ENCODE measurements at places on chromosomes 2 and 18.

DNA sequence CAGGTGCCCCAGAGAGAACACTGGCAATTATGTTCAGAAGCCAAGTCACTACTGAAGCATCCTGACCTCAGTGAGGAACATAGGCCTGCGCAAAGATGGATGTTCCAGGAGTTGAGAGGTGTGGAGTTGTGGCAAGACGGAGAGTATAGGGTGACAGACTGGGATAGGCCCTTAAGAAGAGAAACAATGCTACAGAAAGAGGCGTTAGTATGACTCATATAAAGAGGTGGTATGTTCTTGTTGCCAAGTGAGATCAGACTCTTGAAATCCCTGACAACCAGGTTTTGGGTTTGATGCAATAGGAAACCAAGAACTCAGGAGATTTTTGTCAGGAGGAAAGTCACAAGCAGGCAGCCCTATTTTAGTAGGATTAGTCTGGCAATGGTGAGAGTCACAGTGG, 185.6 kb downstream of the RIT2 start:
- no peak for DNase-seq

DNA sequence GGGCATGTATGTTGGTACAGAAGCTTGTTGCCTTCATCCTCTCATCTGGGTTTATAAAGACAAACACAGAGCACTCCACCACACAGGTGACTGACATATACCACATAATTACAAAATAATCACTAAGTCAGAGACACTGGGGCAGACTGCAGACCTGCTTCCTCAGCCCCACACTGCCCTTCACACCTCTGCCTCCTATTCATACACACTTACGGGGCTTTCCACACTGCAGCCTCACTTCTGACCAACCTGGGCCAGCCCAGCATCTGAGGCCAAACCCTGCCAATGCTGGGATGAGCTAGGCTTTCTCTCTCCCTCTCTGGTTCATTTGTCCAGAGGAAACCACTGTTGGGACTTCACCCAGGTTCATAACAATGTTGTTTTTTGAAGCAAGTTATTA, 4.5 kb downstream of the EMX1 start:
- no peak for DNase-seq

- DNase-seq, result peak; percentile 69
Observed at GRCh38 chr18:74498712-74499627, 2.8 kb downstream of the CNDP2 start.

DNA sequence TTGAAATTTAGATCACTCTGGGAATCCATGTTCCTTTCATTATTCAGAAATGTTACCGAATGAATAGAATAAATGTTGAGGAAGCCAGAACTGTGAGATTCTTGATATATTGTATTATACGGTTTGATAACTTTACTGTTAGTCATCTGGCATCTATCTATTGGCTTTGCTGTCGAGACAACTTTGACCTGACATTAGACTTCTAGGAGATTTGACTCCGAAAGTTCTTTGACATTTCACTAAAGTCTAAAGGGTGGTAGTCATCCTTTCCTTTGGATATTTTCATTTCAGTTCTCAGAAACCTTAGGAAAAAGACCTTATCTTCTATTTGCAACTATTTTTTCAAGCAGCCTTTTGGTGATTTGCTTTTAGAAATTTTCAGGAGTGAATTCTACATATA, 1.9 kb downstream of the BMPR2 start:
- no peak for DNase-seq

- DNase-seq, result no peak
Observed at GRCh38 chr2:216920143-216920876, 60.4 kb upstream of the TNP1 start.

DNA sequence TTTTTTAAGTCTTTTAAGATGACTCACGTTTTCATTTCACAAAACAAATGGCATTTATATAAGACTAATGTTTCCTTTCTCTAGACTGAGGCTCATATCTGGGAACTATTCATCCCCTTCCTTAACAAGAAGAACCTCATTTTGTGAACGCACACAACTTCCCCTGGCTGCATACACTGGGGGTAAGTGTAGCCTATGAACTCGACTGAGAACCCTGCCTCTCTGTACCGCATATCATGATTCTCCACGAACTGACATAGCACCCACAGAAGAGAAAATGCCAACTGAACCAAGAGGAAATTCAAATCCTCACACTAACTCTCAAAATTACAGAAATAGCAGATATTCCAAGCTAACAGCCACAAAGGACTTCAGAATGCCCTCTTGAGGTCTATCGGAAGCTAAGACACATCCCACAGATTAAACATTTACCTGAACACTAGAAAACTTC, 236.7 kb downstream of the TCF4 start:
- no peak for DNase-seq

DNA sequence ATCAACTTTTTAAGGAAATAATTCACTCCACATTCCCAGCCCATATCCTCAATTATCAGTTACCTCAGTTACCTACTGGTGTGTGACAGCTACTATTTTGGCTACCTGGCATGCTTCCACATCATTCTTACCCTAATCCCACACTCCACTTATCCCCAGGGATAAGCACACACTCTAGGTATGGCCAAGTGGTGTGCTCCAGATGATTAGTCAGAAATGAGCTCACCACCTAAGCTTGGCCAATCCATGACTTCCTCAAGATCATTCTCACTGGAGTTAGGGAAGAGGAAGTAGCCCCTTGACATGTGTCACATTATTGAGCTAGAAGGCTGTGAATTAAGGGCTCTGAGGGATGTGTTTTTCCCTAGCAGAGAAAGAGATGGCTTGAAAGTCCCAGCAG, 20.9 kb upstream of the SMAD4 start:
- DNase-seq, result no peak

GRCh38 chr2:10475811-10476660, 27.9 kb upstream of the ODC1 start:
- DNase-seq, result no peak

- no peak for DNase-seq
Observed at GRCh38 chr2:239002591-239002953, 154.7 kb downstream of the TWIST2 start.

DNA sequence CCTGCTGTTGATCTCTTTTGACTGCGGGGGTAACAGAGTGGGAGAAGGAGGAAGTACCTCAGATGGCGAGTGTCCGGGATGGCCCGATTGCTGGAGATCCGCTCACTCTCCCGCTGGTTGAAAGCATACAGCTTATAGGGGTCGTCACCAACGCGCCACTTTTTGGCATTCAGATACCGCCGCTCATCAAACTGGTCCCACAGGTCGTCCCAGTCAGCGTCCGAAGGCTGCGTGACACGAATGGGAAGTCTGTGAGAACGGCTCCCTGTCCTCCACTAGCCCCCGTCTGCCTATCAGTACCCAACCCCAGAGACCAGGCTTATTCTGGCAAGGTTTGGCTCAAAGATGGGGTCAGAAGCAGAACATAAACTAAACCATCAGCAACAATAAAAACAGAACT, 145.5 kb downstream of the GALNT14 start:
- DNase-seq, result no peak

GRCh38 chr2:235468978-235469655, 24.7 kb upstream of the AGAP1 start:
- no peak for DNase-seq

- no peak for DNase-seq
Observed at GRCh38 chr18:9661564-9661963, 46.5 kb upstream of the RAB31 start.

- no peak for DNase-seq
Observed at GRCh38 chr2:128447538-128447995, 128.9 kb upstream of the HS6ST1 start.

GRCh38 chr18:45650321-45650720, 35.0 kb downstream of the SLC14A2 start:
- no peak for DNase-seq

- no peak for DNase-seq
Observed at GRCh38 chr2:18721038-18721922, 131.9 kb upstream of the NT5C1B start.

- DNase-seq, result no peak
Observed at GRCh38 chr2:72104821-72105588, 42.7 kb downstream of the CYP26B1 start.

DNA sequence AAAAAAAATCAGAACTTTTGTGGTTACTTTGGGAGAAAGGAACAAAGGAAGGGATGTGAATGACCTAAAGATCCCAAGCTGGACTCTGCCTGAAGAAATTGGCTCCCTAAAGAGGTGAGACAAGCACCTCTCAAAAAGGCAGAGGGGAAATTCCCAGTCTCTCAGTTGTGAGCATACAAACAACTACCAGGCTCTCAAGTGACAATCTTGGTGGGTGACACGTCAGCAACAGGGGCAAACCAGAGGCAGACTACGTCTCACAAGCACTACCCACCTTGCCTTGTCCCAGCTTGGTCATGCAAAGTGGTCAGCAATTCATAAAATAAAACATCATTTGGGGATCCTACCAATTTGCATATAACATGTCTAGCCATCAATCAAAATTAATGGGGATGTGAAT, 24.3 kb upstream of the LRATD1 start:
- no peak for DNase-seq

- DNase-seq, result no peak
Observed at GRCh38 chr18:59810735-59811520, 88.9 kb upstream of the PMAIP1 start.

Measured in T-cell (primary cell).